H7 (cell line): ENCODE measurements at places on chromosomes 3 and 15.

- no peak for DNase-seq
These were observed 62.0 kb downstream of the PLD1 start for GRCh38 chr3:171748064-171748924.

DNA sequence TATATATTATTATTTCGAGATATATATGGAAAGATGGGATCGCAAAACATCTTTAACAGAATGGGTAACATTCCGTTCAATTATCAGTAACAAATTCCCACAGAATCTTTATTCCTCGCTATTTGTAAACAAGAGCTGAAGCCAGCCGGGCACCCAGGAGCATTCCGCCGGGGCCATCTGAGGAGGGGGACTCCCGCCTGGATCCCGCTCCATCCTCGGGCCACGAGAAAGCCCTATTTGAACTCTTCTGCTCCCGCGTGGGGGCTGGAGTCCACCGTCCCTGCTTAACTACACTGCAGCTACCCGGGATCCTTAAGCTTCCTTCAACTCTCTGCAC lies 687 bp downstream of the GPR176 start:
- DNase-seq, result peak; percentile 64

GRCh38 chr15:78301828-78302227 lies 2.4 kb upstream of the SKIC8 start:
- no peak for DNase-seq

DNA sequence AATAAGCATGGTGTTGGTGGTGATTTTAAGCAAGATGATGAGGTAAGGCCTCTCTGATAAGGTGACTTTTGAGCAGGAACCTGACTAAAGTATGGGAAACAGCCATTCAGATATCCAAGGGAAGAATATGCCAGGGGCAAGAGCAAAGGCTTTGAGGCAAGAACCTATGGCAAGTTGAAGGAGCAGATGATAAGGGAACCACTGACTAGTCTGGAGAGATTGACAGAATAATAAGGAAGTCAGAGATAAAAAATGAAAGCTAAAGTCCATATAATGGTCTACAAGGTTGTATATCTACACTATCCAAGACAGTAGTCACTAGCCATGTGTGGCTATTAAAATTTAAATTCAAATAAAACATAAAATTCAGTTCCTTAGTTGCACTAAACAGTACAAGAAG lies 2.5 kb upstream of the C3orf38 start:
- DNase-seq, result no peak

DNA sequence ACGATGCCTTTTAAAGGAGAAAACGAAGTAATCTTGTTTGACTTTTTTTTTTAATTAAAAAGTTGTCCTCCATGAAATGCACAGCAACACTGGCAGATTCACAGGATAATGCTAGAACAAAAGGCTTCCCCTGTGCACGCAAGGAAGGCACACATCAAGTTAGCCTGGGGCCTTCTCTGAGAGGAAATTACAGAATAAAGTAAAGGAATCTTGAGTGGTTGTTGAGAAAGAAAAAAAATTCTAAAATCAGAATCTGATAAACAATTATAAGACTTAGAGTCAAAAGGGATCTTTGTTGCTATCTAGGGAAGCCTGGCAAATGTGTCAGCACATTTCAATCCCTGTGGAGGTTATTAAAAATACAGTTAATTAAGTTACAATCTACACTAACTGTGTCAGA lies 946.0 kb downstream of the IGSF11 start:
- no peak for DNase-seq

GRCh38 chr3:186121968-186122367 lies 13.1 kb upstream of the ETV5 start:
- peak; percentile 77 for DNase-seq

DNA sequence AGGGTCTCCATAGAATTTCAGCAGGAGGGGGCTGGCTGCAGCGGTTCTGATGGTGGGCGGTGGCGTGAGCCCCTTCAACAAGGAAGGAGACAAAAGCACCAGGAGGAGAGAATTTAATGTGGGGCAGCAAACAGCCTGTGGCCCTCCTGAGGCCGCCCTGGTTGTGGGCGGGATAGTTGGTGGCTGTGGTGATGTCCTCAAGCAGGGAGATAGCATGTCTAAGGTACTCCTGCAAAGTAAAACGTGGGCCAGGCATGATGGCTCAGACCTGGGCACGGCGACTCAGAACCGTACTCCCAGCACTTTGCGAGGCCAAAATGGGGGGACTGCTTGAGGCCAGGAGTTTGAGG lies 94.0 kb downstream of the LRRK1 start:
- no peak for DNase-seq

DNA sequence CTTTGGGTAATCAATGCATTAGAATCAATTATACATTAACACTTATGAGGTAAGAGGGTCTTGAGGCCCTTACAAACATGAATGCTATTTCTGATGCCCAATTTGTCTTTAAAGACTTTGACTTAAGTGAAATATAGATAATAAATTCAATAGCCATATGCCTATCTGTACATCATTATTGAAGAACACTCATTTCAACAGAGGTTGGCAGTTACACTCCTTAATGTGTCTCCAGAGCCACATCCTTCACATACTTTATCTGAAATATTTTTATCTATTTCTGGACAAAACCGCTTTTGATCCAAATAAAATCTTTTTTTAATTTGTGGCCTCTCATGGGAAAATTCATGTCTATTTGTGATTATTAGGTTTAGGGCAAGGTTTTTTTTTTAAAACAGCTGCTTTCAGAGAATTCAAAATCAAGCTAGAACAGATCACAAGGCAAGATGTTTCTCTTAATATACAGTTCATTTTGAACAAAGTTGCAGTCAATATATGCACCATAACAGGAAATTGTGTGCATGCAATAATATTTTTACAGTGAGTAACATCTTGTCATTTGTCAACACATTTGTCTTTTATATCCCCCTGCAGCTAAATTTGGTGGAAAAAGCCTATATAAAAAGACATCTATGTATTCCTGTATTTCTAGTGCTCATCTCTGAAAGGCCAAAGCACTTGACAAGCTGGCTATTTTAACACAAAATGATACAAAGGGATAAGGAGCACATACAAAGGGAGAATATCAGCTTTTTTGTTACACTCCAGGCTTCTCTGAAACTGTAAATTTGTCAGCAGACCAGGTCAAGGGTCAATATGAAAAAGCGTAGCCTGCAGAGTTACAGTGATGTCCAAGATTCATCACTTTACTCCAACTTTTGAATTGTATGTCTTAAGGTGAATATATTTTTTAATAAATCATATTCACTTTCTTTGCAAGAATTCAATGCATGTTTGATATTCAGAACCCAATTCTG lies 146.2 kb upstream of the DPH6 start:
- no peak for DNase-seq

DNA sequence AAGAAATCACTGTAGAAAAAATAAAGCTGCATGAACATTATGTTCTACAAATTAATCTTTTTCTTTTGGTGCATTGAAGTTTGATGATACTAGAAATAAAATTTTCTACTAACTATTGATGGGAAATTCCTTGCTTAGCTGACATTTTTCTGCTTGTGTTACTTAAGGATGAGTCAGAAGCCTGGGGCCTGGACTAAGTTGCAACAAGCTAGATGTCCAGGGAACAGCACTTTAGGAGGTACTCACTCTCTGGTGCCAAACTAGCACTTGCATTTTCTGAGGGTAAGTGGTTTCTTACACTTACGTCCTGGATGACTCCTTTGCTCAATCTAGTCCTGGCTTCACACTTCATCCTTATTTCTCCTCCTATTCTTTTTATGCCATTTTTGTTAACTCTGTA lies 945.1 kb downstream of the IGSF11 start:
- DNase-seq, result no peak

GRCh38 chr3:37324850-37325321 lies 150.5 kb upstream of the LRRFIP2 start:
- DNase-seq, result no peak

DNA sequence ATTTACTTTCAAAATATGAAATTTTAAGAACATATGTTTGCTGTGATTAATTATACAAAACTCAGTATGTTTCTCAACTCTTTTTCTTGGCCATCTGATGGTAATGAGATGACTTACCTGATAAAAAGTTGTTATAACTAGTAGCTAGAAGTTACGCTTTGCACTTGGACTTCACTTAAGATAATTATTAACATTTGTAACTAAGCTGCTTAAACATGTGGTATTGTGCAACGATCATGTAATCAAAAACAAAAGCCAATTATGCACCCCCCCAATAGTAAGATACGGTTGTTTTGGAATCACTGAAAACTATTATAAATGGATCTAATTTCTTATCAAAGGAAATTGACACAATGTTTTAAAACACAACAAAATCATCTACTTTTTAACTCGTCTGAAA lies 342.9 kb downstream of the CNTN3 start:
- no peak for DNase-seq

- DNase-seq, result no peak
These were observed 1161.4 kb downstream of the IGSF11 start for GRCh38 chr3:117873249-117873600.

DNA sequence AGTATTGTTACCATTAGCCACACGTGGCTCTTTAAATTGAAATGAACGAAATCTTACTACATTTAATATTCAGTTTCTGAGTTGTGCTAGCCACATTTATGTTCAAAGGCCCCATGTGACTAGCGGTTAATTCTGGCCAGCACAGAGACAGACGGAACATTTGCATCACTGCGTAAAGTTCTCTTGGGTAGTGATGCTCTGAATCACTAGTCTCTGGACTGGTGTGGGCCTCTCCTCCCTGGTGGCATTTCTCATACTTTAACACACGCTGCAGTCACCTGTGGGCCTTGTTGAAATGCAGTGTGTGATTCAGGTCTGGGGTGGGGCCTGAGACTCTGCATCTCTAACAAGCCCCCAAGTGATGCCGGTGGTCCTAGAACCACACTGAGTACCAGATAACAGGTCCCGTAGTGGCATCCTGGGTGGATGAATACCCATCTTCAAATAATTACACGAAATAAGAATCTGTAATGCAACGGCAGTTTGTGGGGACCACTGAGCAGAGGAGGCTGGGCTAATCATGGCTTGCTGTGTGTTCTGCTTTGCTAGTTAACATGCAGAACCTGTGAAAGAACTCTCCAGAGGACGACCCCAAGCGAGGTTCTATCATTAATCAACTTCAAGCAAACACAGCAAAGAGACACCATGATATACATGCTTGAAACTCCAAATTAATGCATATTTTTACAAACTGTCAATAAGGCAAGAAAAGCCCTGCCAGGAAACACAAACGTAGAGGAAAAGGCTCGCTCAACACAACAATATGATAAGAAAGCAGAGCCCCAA lies 623.8 kb downstream of the FOXP1 start:
- no peak for DNase-seq

DNA sequence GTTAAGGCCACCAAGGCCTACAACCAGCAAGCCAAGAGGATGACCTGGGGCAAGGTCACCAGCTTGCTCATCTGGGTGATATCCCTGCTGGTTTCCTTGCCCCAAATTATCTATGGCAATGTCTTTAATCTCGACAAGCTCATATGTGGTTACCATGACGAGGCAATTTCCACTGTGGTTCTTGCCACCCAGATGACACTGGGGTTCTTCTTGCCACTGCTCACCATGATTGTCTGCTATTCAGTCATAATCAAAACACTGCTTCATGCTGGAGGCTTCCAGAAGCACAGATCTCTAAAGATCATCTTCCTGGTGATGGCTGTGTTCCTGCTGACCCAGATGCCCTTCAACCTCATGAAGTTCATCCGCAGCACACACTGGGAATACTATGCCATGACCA lies 3.6 kb downstream of the CXCR6 start:
- DNase-seq, result no peak

GRCh38 chr3:190825386-190826016 lies 37.0 kb downstream of the GMNC start:
- DNase-seq, result no peak

- DNase-seq, result no peak
These were observed 20.7 kb downstream of the KLF13 start for GRCh38 chr15:31347067-31347975.

DNA sequence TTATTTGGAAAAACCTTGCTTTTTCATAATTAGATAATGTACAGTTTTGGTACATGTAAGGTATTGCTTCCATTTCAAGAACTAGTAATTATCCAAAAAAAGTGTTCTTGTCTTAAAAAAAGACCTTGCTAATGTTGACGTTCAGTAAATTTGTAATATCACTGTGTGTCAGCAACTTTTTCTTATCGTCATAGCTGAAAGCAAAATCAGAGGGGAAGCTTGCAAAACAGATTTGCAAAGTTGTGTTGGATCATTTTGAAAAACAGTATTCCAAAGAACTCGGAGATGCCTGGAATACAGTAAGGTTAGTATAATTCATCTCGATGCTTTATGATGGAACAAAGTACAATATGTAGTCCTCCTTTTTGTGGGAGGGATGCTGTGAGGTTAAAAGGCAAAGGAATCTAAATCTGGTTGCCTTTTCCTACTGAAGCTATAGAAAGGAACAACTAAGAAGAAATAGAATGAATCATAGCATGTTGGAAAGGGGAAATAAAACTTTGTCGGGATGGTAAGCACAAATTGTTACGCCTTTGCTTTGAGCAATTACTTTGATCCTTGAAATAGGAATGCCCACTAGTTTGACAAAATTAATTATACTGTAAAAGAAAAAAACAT lies 1.5 kb downstream of the NSUN3 start:
- DNase-seq, result no peak

DNA sequence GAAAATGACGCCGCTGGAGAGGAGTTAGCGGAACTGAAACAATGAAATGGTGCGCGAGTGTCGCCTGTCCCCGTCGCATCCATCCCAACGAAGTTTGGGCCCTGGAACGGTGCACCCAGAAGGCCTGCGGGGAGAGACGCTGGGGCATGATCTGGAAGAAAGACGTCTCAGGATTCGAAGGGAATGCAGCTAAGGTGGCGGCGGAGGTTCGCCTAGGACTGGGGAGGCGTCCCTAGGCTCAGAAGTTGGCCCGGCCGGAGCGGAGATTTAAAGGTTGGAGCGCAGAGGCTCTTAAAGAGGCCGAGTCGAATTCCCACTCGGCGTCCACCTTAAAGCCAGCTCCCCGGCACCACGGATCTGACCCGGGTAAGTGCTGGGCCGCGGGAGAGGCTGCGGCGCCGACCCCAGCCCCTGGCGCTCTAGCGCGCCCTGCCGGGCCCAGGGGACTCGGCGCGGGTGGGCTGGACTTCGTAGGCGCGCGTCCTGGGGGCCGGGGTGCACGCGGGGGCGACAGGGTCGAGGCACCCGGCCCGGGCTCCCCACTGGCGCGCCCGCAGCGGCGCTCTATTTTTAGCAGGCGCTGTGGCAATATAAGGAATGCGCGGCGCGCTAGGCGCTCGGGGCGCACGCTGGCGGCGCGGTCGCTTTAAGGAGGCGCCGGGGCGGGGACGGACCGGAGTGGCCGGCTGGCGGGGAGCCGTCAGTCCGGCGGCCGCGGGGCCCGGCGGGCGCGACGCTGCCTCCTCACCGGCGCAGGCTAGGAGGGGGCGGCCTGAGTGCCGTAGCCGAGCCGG lies at the start of gene MRAS:
Gene MRAS (plus strand): TSS at position 620 of the 794 bp plus-strand sequence. CDS start 24,305 bp downstream, outside the sequence.
- DNase-seq, result peak; percentile 93

DNA sequence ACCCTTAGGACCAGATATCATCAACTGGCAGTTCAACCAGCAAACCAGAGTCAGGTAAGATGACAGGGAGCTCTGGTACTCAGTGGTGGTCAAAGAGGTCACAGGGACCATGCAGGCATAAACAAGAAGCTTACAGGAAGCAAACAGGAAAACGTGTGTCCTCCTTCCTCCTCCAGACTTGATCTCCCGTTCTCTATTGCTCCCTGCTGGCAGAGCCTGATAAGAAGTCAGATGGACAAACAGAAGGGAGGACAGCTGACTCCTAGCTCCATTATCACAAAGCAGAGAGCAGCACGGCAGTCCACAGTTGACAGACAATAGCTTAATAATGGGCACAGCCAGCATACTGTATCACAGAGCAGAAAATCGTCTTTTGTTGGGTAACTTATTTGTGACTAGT lies 156.5 kb upstream of the SLC2A2 start:
- no peak for DNase-seq

- no peak for DNase-seq
These were observed 235.6 kb downstream of the CLSTN2 start for GRCh38 chr3:140170612-140171011.
